ENCODE measurements at places on chromosomes 1 and 21. TPM values are rescaled to one million over a fixed set of nuclear protein-coding genes. Genes with fewer than 3 reads are reported as not detected.

- DNase-seq = no peak
These were observed 82.3 kb downstream of the ACTL8 start for GRCh38 chr1:17837233-17838030.

- DNase-seq = no peak
These were observed 20.3 kb upstream of the FNBP1L start for GRCh38 chr1:93427656-93428055.

Gene KIAA1614
- total RNA-seq = 0.26 TPM

Gene AVPR1B
- total RNA-seq = not detected

GRCh38 chr1:89587729-89588161, 45.2 kb upstream of the LRRC8C start:
- DNase-seq = no peak

DNA sequence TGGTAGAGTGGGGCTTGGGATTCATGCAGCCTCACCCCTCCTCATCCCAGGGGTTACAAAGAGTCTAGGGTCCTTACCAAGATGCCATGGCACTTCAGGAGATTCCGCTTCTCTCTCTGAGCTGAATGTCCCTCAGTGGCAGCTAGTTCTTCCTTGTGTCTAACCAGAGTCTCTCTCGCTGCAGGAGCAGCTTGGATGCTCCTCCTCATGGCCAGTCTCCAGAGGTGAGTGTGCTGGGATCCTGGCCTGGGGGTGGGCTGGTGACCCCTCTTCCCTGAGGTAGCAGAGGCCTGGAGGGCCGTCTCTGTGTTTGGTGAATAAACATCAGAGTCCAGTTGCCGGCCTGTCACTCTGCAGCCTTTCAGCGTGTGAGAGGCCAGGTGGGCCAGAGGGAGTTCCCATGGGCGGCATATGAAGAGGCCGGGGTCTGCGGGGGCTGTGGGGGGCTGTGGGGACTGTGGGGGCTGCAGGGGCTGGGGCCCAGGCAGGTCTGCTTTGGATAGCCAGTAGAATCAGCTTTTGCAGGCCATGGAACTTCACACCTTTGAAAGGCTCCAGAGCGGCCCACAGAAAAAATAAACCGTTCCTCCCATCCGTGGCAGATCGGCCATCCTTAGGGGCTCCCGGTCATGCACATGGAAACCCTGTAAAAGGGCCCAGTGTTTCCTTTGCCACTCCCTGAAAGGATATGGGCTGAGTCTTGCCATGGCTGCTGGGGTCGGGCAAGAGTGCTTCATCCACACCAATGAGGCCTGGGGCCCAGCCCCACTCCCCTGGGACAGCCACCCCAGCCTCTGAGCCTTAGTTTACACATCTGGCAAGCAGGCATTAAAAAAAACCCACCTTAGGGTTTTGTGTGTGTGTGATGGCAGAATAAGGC, 256.4 kb downstream of the FOXD2 start:
- no peak for DNase-seq

Gene TGFBR3
- total RNA-seq = 15.2 TPM

Gene SAMD13
- total RNA-seq = 0.59 TPM

DNA sequence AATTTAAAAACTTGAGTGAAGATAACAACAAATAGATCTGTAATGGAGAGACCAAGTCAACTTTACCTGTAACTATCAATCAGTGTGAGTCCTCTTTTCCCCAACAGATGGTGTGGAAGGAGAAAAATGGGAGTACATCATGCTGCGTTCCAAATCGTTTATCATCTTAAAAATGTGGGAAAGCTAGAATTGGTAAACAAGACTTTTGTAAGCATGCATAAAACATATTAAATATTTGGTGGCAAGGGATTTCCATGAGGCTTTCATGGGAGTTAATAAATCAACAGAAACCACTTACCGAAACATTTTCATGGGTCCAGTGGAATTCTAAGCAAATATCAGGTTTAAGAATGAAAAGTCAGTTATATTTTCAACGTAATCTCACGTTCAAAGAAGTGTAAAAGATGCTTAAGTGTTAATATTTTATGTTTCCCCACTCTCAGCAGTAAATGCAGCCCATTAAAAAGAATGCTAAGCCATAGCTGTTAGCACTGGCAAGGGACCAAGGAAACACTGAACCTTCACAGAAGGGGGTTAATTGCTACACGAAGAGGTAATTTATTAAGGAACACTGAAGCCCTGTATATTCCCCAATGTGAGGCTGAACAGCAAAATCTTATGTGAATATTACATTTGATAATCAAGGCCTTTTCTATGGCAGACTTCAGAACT, 117.0 kb downstream of the ZC3H11B start:
- no peak for DNase-seq

Gene MPL
- not detected for total RNA-seq

GRCh38 chr1:110618668-110619067, 12.5 kb upstream of the KCNA2 start:
- no peak for DNase-seq

DNA sequence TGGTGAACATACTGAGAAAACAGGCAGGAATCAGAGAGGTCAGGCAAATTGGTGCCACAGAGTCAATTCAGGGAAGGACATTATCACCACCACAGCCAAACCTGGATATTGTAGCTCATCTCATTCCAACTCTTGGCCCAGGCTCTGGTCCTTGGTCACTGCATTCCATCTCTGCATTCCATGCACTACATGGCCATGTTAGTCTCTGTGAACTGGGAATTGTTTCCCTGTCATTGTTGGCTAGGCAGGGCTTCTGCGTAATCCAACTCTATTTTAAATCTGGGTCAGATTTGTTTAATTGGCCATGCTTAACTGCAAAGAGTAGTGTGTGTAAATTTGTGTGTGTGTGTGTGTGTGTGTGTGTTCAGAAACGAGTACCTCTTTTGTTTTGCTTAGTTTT, 837.6 kb upstream of the ADAMTS5 start:
- DNase-seq = no peak

DNA sequence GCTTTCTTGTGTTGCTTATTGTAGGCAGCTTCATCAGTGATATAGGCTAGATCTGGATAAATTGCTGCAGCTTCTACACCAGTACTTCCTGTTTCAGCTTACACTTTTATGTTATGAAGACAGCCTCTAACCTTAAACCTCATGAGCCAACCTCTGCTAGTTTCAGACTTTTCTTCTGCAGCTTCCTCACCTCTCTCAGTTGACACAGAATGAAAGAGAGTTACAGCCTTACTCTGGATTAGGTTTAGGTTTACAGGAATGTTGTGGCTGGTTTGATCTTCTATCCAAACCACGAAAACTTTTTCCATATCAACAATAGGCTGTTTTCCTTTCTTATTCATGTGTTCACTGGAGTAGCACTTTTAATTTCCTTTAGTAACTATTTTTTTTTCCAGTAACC, 76.9 kb upstream of the RNPC3 start:
- no peak for DNase-seq

DNA sequence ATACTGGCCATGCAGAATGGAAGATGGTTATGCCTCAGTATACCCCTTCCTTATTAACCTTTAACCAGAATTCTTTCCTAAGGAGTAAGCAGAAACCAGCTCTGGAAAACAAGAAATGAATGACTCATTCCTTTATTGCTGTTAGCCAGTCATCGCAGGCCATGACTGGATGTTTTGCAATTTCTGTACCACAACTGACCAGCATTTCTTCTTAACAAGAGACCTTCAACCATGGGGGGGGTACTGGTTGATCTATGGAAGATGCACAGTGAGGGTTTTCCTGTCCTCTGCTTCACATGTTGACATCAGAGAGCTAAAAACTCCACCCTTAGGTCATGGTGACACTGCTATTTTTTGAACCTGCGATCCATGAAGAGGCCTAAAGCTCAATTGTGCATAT, 28.0 kb upstream of the RNF2 start:
- no peak for DNase-seq

- DNase-seq = no peak
These were observed 10.0 kb upstream of the EPHA8 start for GRCh38 chr1:22553104-22553880.

- DNase-seq = no peak
These were observed 4.8 kb downstream of the INAVA start for GRCh38 chr1:200899451-200899915.

DNA sequence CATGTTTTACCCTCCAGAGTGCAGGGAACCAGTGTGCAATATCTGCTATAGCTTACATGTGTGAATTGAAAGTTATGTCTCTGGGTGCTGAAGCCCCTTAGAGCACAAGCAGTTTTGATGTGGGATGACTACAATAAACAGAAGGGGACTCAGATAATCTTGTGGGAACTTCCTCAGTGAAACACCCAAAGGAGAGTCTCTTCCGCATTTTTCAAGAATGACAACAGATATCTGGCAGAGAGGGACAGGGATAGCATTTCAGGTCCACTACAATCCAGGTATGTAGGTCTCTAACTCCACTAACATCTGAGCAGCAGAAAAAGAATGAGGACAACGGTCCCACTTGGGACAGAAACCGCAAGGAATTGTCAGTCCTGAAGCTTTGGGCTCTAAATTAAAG, 67.6 kb upstream of the PDE4B start:
- no peak for DNase-seq

DNA sequence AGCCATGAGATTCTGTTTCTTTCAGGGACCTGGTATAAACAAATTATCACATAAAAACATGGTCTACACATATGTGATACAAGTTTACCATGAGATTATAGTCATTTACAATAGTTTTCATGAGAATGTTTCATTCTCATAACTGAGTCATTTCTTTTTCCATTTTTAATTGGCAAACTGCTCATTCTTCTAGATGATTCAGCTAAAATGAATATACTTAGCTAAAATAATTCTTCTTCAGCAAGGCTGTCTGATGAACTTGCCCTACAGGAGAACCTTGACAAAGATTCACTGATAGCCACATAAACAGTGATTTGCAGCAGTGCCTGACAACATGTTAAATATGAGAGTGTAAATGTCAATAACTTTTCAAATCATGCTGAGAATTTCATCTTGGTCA, 253.2 kb downstream of the FMN2 start:
- DNase-seq = no peak

DNA sequence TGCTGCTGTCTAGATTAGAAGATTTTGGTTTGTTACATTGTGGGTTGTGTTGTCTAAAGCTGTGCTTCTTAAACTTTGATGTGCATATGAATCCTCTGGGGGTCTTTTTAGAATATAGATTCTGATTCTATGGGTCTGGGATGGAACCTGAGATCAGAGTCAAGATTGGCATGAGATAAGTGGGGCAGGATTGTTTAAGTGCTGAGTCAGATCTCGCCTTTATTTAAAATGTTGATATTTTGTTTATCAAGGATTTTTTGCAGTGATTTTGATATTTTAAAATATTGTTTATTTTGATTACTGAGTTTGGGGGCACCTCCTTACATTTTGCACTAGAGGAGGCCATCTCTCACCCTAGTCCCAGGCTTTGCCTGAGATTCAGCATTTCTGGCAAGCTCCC, 114.8 kb downstream of the LAMC2 start:
- no peak for DNase-seq

Gene BARHL2
- total RNA-seq = not detected

GRCh38 chr1:221760911-221761310, 19.0 kb upstream of the DUSP10 start:
- no peak for DNase-seq

DNA sequence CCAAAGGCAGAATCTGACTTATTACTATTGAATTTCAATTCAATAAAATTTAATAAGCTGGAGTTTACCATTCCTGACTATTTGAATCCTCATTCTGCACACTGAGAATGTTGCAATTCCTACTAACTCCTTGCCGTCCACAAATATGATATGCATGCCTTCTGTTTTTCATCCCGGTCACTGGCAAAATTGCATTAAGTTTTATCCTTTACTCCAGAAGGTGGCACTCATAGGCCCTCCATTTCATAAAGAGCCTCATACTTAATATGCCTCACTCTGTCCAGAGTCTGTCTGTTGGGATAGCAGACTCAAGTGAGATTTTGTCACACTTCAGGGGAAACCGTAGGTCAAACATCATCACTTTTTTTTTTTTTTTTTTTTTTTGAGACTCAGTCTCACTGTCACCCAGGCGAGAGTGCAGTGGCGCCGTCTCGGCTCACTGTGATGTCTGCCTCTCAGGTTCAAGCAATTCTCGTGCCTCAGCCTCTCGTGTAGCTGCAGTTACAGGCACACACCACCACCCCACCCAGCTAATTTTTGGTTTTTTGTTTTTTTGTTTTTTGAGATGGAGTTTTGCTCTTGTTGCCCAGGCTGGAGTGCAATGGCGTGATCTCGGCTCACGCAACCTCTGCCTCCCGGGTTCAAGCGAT, 27.3 kb downstream of the F11R start:
- DNase-seq = no peak

DNA sequence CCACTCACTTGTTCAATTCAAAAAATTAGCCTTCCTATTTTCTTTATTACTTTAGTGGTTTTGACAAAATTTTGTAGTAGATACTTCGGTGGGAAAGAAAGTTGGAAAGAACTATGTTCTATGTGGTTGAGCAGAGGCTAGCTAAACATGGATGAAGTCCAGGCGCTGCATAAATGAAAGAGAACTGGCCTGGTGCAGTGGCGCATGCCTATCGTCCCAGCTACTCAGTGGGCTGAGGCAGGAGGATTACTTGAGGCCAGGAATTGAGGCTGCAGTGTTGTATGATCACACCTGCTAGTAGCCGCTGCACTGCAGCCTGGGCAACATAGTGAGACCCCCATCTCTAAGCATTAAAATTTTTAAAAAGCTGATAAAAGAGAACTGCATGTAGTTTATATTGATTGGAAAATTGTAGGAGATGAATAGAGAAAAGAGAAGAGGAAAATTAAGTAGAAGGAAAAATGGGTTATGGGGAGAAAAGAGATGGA, 21.0 kb downstream of the IFNAR1 start:
- DNase-seq = no peak

Gene PPP1R8
- total RNA-seq = 40.6 TPM

Gene SSBP3
- 42.1 TPM for total RNA-seq

DNA sequence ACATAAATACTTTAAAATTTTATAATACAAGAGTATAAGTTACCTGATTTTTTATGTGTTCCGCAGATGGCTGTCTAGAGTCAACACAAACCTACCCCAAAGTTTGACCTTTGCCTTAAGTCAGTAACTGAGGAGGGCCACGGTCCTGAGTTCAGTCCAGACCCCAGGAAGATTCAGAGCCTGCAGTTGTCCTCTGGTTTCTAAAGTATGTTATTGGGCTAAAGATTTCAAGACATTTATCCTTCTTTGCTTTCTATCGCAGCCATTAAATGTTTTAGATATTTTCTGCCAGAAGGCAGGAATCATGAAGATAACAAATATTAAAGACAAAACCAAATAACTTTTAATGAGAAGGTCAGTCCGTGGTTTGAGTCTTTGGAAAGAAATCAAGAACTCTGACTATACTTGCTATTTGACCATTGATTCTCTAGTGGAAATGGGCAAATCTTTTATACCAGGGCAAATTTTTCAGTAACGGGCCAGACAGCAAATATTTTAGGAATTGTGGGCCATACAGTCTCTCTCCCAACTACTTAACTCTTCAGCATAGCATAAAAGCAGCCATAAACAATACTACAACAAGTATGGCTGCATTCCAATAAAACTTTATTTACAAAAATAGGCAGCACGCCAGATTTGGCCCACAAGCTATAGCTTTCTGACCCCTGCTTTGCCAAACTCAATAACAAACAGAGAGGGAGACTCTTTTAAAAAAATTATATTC, 38.0 kb upstream of the HAO2 start:
- DNase-seq = no peak

Gene IGSF21
- not detected for total RNA-seq

Gene DLGAP3
- 0.16 TPM for total RNA-seq

Measured in Caco-2 (cell line).